ENCODE measurements at places on chromosomes 3 and 15. TPM values are rescaled to one million over a fixed set of nuclear protein-coding genes. Genes with fewer than 3 reads are reported as not detected.

- H3K36me3 ChIP-seq, result peaks cover 23% of the 10 kb centered on the region
- no peaks in the 10 kb centered on the region for H3K27me3 ChIP-seq
- DNase-seq, result no peak
- H3K4me1 ChIP-seq, result no peaks in the 10 kb centered on the region
- H3K27ac ChIP-seq, result peak overlapping the region; percentile 39
Observed at GRCh38 chr3:111936191-111936841, 42.5 kb upstream of the ABHD10 start.

DNA sequence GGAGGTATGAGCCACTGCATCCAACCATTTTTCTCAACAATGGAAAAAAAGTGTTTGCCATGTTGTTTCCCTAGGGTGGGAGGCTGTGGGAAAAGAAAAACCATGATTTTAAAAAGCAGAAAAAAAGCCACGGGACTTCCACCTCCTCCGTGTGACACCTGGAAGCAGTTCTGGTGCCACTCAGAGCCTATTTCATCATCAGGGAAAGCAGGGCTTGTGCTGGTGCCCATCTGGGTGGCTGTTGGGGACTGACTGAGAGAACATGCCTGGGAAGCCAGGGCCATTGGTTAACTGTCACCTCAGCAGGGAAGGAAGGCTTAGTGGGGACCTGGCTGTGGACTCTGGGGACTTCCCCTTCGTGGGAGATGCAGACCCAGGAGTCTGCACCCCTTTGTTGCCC lies 7.3 kb downstream of the RNU5B-1 start:
- H3K27ac ChIP-seq, result no peak overlapping the region
- H3K4me1 ChIP-seq, result no peaks in the 10 kb centered on the region
- no peak for DNase-seq
- no peak overlapping the region for H3K4me3 ChIP-seq

GRCh38 chr15:59647085-59647484 lies 10.2 kb downstream of the GTF2A2 start:
- no peak overlapping the region for H3K27ac ChIP-seq
- no peaks in the 10 kb centered on the region for H3K27me3 ChIP-seq
- H3K36me3 ChIP-seq, result peaks cover 57% of the 10 kb centered on the region
- no peak overlapping the region for H3K4me3 ChIP-seq

- H3K4me3 ChIP-seq, result no peak overlapping the region
- H3K4me1 ChIP-seq, result no peaks in the 10 kb centered on the region
- H3K36me3 ChIP-seq, result no peaks in the 10 kb centered on the region
- H3K27me3 ChIP-seq, result no peaks in the 10 kb centered on the region
- H3K27ac ChIP-seq, result no peak overlapping the region
Observed at GRCh38 chr15:69389426-69389825, 24.7 kb upstream of the KIF23 start.

BDH1 gene
- total RNA-seq, result not detected

- H3K27ac ChIP-seq, result peak overlapping the region; percentile 62
- no peak for DNase-seq
- no peak overlapping the region for H3K4me3 ChIP-seq
- peaks cover 22% of the 10 kb centered on the region for H3K36me3 ChIP-seq
- no peaks in the 10 kb centered on the region for H3K4me1 ChIP-seq
Observed at GRCh38 chr3:99699841-99700240, 61.4 kb downstream of the COL8A1 start.

DNA sequence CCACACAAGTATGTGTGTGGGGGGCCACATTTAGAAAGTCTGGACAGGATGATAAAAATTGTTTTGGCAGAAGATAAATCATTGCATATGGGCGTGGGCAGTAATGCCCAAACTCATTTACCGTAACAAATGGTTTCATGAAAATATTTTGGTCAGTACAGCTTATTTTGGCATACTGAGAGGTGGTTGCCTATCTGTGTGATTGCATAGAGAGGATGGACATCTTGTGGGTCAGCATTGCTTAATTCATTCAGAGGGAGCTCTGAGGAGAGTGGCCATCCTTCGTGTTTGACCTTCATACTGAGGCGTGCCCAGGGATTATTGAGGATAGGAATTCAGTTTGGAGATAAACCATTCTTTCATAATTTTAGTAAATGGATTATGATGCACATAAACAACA lies 162.5 kb downstream of the GAP43 start:
- DNase-seq, result no peak
- H3K36me3 ChIP-seq, result no peaks in the 10 kb centered on the region
- H3K4me1 ChIP-seq, result peaks cover 3% of the 10 kb centered on the region
- H3K27ac ChIP-seq, result no peak overlapping the region
- H3K4me3 ChIP-seq, result peak overlapping the region; percentile 95
- no peaks in the 10 kb centered on the region for H3K27me3 ChIP-seq

DNA sequence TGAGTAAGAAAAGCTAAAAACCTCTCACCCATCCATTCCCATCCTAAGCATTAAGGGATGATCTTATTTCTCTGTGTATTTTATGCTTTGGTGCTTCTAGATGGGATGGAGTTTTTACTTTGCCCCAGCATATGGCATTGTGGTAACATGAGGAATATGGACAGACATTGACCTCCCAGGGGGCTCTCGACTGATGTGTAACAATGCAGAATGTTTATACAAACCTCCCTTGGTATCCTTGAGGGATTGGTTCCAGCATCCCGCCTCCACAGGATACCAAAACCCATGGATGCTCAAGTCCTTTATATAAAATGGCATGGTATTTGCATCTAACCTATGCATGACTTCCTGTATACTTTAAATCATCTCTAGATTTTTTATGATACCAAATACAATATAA lies 21.6 kb downstream of the PDIA5 start:
- no peaks in the 10 kb centered on the region for H3K27me3 ChIP-seq
- no peak for DNase-seq

DNA sequence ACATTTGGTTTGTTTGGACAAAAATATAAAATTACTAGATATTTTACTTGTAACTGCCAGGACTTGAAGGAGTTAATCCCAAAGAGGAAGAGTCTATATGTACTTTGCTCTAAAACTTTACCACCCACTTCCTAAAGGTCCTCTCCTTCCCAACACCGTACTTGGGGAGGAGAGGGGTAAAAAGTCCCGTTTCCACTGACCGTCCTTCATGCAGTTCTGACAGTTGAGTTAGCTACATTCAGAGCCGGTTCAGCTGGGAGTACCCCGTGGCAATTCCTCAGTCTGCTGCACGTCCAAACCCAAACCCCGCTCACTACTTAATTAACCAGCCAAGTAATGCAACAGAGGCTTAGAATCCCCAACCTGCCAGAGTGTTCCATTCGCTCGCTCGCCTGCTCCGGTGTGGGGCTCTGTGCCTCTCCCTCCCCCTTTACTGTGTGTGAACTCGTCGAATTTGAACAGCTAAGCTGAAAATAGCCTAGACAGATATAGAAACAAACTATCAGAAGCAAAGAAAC lies 519.7 kb downstream of the FOXP1 start:
- peaks cover 43% of the 10 kb centered on the region for H3K4me1 ChIP-seq
- DNase-seq, result peak; percentile 68
- H3K36me3 ChIP-seq, result no peaks in the 10 kb centered on the region
- H3K27ac ChIP-seq, result peak overlapping the region; percentile 95

- H3K4me1 ChIP-seq, result no peaks in the 10 kb centered on the region
- no peaks in the 10 kb centered on the region for H3K27me3 ChIP-seq
- DNase-seq, result no peak
Observed at GRCh38 chr3:60856257-60857046, 394.8 kb downstream of the FHIT start.

KNG1 gene
- not detected for total RNA-seq

DNA sequence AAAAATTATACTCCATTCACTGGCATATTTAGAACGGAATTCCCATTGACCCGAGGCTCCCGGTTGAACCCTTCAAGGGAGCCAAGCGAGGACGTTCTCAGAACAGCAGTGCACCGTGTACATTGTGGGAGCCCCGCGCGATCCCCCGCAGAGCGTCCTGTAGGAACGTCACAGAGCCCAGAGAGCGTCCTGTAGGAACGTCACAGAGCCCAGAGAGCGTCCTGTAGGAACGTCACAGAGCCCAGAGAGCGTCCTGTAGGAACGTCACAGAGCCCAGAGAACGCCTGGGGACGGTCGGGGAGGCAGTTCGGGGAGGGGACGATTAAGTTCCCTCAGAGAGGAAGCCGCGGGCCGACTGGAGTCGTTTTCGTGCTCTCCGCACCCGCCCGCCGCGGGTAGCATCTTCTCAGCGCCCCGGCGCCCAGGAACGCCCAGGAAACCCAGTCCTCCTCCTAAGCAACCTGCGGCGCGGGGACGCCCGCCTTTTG lies 506 bp upstream of the ATP1B3 start:
- H3K4me3 ChIP-seq, result peak overlapping the region; percentile 98
- H3K27ac ChIP-seq, result peak overlapping the region; percentile 100
- DNase-seq, result peak; percentile 87
- H3K27me3 ChIP-seq, result no peaks in the 10 kb centered on the region

WDR48 gene
- 81.0 TPM for total RNA-seq

PLA2G4D gene
- not detected for total RNA-seq

DNA sequence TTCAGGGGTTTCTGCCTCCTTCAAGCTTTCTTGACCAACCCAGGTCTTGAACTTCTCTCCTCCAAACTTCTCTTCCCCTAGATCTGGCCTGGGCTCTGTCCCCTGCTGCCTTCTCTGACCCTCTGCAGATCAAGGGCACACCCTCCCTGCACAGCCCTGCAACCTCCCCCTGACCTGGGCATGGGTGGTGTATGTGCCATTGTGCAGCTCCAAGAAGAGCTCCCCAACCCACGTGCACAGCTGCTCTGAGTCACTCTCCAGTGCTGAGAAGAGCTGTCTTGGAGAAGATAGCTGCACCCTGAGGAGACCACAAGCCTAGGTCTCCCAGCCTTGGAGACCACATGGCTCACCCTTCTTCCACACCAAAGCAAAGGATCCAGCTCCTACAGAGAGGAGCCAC lies 8.0 kb downstream of the MAN2C1 start:
- H3K4me3 ChIP-seq, result no peak overlapping the region
- no peak for DNase-seq
- H3K27ac ChIP-seq, result no peak overlapping the region
- peaks cover 98% of the 10 kb centered on the region for H3K36me3 ChIP-seq
- no peaks in the 10 kb centered on the region for H3K4me1 ChIP-seq

- H3K27ac ChIP-seq, result no peak within 1 kb of the TSS
- peaks cover 14% of the 10 kb centered on the region for H3K4me1 ChIP-seq
- no peaks in the 10 kb centered on the region for H3K36me3 ChIP-seq
Observed at GRCh38 chr15:68204776-68205557, at the start of gene CALML4. Gene CALML4 (minus strand): TSS chr15:68205332. CDS start chr15:68205247, 85 bp downstream.

DNA sequence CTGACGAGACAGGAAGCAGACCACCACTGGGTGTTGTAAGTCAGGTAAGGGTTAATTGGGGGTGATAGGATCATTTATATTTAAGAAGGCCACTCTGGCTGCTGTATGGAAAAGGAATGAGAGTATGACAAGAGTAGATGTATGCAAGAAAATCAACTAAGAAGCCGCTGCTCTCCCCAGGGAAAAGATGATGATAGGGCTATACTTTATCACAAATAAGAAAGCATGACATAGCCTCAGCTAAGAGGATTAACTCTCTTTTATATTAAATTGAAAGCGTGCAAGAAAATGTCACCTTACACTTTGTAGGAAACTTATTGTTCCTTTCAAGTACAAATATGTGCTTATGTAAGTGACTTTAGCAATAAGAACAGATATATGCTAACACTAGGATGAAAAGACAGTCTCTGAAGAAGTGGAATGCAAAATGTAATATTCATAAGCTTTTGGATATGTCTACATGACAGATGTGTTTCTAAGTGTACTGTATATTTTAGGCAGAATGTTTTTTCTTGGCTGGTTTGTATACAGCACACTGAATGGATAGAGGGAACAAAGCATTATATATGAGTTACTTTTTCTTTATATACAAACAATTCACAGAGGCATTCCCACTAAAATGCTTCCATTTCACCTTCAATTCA lies 8.7 kb upstream of the NDUFB4 start:
- H3K4me3 ChIP-seq, result no peak overlapping the region
- no peak overlapping the region for H3K27ac ChIP-seq
- no peak for DNase-seq
- H3K27me3 ChIP-seq, result no peaks in the 10 kb centered on the region

- no peak for DNase-seq
- peaks cover 6% of the 10 kb centered on the region for H3K4me1 ChIP-seq
- H3K36me3 ChIP-seq, result no peaks in the 10 kb centered on the region
- H3K27me3 ChIP-seq, result no peaks in the 10 kb centered on the region
- no peak overlapping the region for H3K27ac ChIP-seq
- H3K4me3 ChIP-seq, result no peak overlapping the region
Observed at GRCh38 chr3:69819282-69819681, 80.0 kb downstream of the MITF start.

- no peaks in the 10 kb centered on the region for H3K36me3 ChIP-seq
- H3K4me1 ChIP-seq, result no peaks in the 10 kb centered on the region
- no peak for DNase-seq
- H3K27me3 ChIP-seq, result no peaks in the 10 kb centered on the region
Observed at GRCh38 chr3:61414456-61414855, 146.9 kb upstream of the PTPRG start.

- DNase-seq, result no peak
- H3K36me3 ChIP-seq, result no peaks in the 10 kb centered on the region
- H3K4me1 ChIP-seq, result no peaks in the 10 kb centered on the region
- H3K27ac ChIP-seq, result no peak overlapping the region
- no peak overlapping the region for H3K4me3 ChIP-seq
Observed at GRCh38 chr3:14843321-14843720, 24.6 kb downstream of the FGD5 start.

CHRNA5 gene
- total RNA-seq, result not detected

DNA sequence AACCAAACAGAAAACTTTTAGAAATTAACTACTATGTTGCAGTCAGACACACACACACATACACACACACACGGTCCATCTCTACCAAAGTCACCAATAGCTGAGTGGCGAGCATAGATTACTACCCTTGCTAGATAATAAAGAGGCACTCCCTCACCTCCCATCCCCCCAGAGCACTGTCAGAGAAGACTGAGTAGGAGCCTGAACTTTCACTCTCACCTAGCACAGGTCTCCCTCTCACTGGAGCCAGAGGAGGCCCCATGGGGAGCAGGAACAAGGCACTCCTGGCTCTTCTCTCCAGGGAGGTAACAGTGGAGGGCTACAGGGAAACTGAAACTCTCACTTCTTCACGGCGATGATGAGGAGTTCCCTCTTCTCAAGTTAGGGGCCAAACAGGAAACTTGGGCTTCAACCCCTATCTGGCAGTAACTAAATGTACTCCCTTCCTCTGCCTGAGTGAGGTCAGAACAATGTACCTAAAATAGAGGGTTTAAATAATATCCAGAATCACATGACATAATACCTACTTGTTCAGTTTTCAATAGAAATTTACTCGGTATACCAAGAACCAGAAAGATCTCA lies 975.3 kb upstream of the GBE1 start:
- H3K4me1 ChIP-seq, result no peaks in the 10 kb centered on the region
- no peaks in the 10 kb centered on the region for H3K36me3 ChIP-seq
- H3K4me3 ChIP-seq, result no peak overlapping the region
- no peaks in the 10 kb centered on the region for H3K27me3 ChIP-seq

- no peak overlapping the region for H3K27ac ChIP-seq
- peaks cover 9% of the 10 kb centered on the region for H3K4me1 ChIP-seq
- DNase-seq, result no peak
- no peaks in the 10 kb centered on the region for H3K36me3 ChIP-seq
Observed at GRCh38 chr3:170417090-170417489, 1.6 kb upstream of the CLDN11 start.

DNA sequence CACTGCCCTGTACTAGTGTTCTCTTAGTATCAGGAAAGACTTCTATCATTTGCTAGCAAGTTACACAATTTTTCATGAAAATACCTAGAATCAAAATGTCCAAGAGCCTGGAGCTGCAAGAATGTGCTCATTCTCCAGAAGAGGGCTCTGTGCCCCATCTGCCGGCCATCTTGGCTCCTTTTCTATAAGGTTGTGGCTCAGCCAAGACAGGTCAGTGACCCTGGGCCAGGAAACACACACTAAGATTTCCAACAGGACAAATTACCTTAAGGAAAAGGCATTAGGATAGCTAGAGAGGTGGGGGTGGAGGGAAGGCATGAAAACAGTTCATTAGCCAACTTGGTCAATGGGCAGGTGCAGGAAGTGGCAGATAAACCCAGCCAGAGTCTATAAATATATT lies 20.7 kb downstream of the TIMP4 start:
- DNase-seq, result no peak
- H3K36me3 ChIP-seq, result no peaks in the 10 kb centered on the region
- no peak overlapping the region for H3K27ac ChIP-seq
- peaks cover 5% of the 10 kb centered on the region for H3K4me1 ChIP-seq

TNK2 gene
- total RNA-seq, result 164 TPM

All from ascending aorta (tissue), 2 donors.